GM23248 (cell line): ENCODE measurements at places on chromosomes 2 and 18. TPM values are rescaled to one million over a fixed set of nuclear protein-coding genes. Genes with fewer than 3 reads are reported as not detected.

The DYNAP gene
- not detected in 2 replicates for polyA plus RNA-seq

The MCFD2 gene
- 298 and 303 TPM in 2 replicates for polyA plus RNA-seq

The CLASP1 gene
- polyA plus RNA-seq: 17.0 and 20.1 TPM in 2 replicates

- peak; percentile 92 for DNase-seq
Measured at GRCh38 chr2:61905372-61906185, at the start of gene COMMD1. Gene COMMD1 (plus strand): TSS chr2:61905674. CDS start chr2:61905679, 5 bp downstream.

DNA sequence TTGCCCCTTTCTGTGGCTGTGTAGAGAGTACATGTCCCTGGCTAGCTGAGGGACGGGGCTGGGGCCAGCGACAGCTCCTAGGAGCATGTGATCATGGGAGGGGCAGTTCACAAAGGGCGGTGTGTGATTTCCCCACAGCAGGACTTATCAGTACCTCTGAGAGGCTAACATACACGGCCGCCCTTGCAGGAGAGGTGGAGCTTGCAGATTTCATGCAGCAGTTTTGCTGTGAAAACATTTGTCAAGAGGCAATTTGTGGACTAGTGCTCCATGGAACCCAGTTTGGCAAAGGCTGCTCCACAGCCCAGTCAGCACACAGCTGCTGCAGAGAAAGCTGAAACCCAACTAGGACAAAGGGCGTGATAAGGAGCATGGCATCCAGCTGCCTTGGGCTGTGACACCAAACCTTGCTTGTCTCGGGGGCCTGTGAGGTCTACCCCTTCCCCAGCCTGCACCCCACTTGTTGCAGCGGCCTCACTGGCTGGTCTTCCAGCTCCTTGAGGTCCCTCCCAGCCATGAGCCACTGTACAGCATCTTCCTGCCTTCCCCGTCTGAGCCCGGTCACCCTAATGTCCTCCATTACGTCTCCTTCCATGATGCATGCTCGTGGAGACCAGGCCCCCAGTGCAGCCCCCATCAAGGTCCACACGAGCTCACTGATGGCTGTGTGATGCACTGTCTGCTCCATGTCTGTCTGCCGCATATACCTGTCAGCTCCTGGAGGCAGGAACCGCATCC lies 121.4 kb upstream of the HDAC4 start:
- DNase-seq: peak; percentile 5

DNA sequence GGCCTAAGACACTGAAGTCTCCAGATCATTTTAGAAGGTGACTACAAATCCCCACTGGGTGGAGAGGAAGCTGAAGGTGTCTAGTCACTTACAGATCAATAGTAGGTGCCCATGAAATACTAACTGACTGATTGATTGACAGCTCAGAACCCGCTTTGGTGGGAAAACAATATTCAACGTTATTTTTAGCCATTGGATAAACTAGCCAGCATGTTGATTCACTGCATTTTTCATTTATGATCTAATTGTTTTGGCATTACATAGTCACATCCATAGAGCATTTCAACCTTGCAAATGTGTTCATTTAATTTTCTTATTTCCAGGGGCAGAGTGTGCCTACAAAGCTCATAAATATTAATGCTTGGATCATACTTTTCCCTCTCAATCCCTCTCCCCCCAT lies 162.3 kb downstream of the MREG start:
- peak; percentile 76 for DNase-seq

GRCh38 chr2:129767346-129768035 lies 212.0 kb upstream of the RAB6C start:
- DNase-seq: no peak

DNA sequence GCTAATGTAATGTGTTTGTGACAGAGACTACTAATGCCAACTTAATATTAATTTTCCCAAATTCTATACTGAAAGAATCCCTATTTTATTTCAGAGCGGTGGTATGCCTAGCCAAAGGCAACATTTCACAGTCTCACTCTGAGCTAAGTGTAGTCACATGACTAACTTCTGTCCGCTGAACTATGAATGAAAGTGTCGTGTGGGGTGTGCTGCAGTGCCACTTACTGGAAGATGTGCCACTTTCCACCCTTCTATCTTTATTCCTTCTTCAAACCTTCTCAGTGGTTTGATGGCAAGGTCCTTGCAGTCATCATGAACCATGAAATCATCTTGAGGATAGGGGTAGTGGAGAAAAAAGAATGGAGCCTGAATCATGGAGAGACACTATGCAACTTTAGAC lies 47.3 kb upstream of the C1D start:
- no peak for DNase-seq

- peak; percentile 55 for DNase-seq
Measured at GRCh38 chr2:71277536-71278103, 50.7 kb upstream of the PAIP2B start.

GRCh38 chr2:43387092-43388062 lies 161.0 kb upstream of the ZFP36L2 start:
- DNase-seq: peak; percentile 27

GRCh38 chr18:48949050-48949605 lies 1.6 kb downstream of the SMAD7 start:
- DNase-seq: peak; percentile 67

DNA sequence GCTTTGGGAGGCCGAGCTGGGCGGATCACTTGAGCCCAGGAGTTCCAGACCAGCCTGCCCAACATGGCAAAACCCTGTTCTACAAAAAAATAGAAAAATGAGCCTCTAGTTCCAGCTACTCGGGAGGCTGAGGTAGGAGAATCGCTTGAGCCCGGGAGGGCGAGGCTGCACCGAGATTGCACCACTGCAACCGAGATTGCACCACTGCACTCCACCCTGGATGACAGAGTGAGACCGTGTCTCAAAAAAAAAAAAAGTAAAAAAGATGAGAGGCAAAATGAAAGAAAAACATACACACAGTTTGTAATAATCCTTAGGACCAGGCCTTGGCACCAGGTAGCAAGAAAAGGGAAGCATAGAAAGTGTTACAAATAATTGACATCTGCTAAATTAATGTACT lies 22.0 kb downstream of the RBM43 start:
- no peak for DNase-seq
